ENCODE measurements at places on chromosomes 7 and 10. TPM values are rescaled to one million over a fixed set of nuclear protein-coding genes. Genes with fewer than 3 reads are reported as not detected.

Gene FGL2
- total RNA-seq: 23.3 TPM

Gene SCIN
- total RNA-seq: 38.4 TPM

Gene CHST15
- total RNA-seq: 4.0 TPM

Gene LOXL4
- total RNA-seq: 0.26 TPM

Gene GBX1
- not detected for total RNA-seq

Gene TFEC
- total RNA-seq: 0.40 TPM

Gene ETV1
- 10.0 TPM for total RNA-seq

Gene CFAP58
- 0.41 TPM for total RNA-seq

Gene BUD31
- total RNA-seq: 55.5 TPM

Gene ADAMTS14
- 0.75 TPM for total RNA-seq

Gene FKBP6
- total RNA-seq: not detected

Gene SAP25
- total RNA-seq: 0.38 TPM

Gene GCK
- total RNA-seq: 0.38 TPM

Gene MUC3A
- total RNA-seq: not detected

Gene LRIT1
- total RNA-seq: 0.34 TPM

Gene TBX20
- not detected for total RNA-seq

Gene ZNHIT1
- 64.1 TPM for total RNA-seq

Gene FRAT1
- 1.7 TPM for total RNA-seq

Gene EBLN1
- not detected for total RNA-seq

Measured in esophagus squamous epithelium (tissue), 5 donors.